Left cardiac atrium (tissue), 4 donors: ENCODE measurements at places on chromosomes 1 and 21. TPM values are rescaled to one million over a fixed set of nuclear protein-coding genes. Genes with fewer than 3 reads are reported as not detected.

DNA sequence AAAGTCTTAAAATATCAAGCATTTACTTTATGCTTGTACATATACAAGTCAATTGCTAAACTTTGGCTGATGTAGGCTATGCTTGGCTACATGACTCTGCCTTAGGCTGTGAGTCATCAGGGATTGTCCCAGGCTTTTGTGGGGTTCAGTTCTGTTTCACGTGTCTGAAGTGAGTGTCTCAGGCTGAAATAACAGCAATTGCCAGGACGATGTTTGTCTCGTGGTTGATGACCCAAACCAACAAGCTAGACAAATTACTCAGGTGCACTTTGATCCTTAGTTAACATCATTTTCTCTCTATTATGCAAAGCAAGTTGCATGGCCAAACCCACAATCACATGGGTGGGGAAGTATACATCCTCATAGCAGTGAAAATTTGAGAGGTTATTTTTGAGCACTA lies 410.1 kb downstream of the BRINP3 start:
- no peak for DNase-seq

GRCh38 chr1:53587252-53587988 lies 128.2 kb downstream of the DMRTB1 start:
- no peak for DNase-seq

- DNase-seq: no peak
Observed at GRCh38 chr1:75129660-75129982, 4.6 kb upstream of the LHX8 start.

- DNase-seq: no peak
Observed at GRCh38 chr1:45409276-45409675, 69.0 kb upstream of the MUTYH start.

GRCh38 chr1:93129507-93130099 lies 50.5 kb downstream of the MTF2 start:
- DNase-seq: no peak

GRCh38 chr1:223755992-223756775 lies 43.8 kb downstream of the CAPN2 start:
- no peak for DNase-seq

DNA sequence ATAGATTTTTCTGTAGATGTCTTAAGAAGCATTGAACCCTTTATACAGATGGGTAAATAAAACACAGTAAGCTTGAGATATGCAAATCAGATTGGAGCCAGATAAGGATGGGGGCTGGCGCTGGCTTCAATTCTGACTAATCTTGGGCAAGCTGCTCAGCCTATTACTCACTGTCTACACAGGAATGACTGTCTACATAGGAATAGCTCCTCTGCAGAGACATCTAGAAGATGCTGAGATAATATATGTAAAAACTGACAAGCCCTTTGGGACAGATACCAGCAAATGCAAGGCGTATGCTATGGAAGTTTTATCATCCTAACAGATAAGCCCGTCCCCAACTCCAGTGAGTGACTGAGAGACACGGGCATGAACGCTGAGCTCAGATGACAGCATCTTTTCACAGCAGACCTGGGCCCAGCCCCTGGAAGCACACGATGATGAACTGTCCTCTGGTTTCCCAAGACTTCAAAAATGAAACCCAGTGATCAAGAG lies 1.7 kb downstream of the CLDN14 start:
- DNase-seq: no peak

DNA sequence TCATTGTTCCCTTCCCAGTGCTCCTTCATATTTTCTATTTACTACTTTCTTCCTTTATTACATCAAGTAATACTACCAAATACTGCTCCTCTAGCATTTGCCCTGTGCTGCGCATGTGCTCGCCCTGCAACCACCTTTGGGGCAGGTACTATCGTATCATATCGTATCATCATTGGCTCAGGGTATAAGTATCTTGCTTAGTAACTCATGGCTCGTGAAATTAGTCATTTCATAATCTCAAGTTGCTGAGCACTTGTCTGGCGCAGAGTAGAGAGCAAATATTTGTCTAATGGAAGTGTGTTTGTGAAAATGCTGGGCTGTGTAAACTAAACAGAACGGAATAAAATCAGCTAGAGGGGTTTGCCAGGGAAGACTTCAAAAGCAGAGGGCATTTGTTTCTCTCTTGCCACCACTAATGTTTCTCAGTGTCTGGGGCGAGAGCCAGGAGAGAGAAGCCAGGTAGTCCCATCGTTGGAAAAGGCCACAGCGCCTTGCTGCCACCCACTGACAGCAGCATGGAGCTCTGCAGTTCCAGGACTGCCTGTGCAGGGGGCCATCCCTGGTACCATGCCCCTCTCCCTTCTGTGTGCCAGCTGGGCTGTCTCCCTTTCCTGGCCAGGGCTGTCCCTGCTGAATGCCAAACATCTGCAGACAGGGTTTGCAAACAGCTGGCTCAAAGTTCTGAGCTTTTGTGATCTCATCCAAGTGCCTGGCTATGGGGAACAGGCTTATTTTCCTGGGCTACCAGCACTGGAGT lies 20.0 kb upstream of the CPT2 start:
- DNase-seq: peak; percentile 39

The LCE3D gene
- total RNA-seq: not detected

The AMIGO1 gene
- 12.6 TPM for total RNA-seq
